Activated CD8-positive, alpha-beta memory T cell treated with anti-CD3 and anti-CD28 coated beads, Interleukin-2, amount 10 ng/mL, durations not matched to agents 7 days and 5 days (primary cell): ENCODE measurements at places on chromosomes 4 and X.

GRCh38 chr4:99714179-99714578 is 56.6 kb upstream of the C4orf54 start:
- no peak for DNase-seq
- no peak overlapping the region for H3K4me3 ChIP-seq
- H3K4me1 ChIP-seq: no peaks in the 10 kb centered on the region
- peaks cover 3% of the 10 kb centered on the region for H3K27me3 ChIP-seq
- H3K36me3 ChIP-seq: no peaks in the 10 kb centered on the region

DNA sequence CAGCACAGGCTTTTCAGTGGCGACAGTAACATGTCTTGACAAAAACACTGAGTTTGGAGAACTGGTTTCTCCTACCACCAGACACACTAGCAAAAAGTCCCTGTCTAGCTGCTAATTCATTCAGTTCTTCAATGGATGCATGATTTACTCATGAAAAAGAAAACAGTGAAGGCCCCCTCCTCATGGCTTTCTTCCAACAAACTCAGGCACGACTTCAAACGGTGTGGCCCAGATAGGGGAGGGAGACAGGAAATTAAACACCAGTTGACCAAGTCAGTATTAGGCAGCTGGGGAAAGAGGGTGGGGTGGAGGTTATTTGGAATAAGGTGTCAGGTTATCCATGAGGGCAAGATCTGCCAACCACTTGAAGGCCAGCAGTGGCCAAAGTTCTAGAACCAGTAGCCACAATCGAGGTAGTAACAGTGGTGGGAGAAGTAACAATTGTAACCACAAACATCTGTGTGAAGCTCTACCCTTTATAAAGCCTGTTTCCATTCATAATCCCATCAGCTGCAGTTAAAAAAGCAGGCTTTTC is 60.2 kb downstream of the SEPSECS start:
- DNase-seq: no peak
- peaks cover 9% of the 10 kb centered on the region for H3K27me3 ChIP-seq
- no peak overlapping the region for H3K27ac ChIP-seq
- H3K36me3 ChIP-seq: no peaks in the 10 kb centered on the region
- no peak overlapping the region for H3K4me3 ChIP-seq

DNA sequence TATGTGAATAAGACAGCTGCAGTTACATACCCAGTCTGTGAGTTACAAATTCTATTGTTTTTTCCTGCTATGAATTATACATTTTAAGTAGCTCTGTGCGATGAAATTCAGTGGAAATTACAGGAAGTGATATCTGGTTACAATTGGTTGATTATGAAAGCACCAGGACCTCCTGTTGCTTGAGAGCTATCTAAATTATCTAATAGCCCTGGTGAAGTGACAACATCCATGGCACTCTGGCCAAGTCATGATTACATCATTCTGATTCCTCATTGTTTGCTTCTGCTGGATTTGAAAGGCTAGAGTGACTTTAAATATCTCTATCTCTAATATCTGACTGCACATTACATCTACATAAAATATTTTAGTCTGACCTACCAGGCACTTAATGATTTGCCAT is 515.0 kb downstream of the CFAP47 start:
- no peaks in the 10 kb centered on the region for H3K36me3 ChIP-seq
- H3K27ac ChIP-seq: no peak overlapping the region
- H3K4me3 ChIP-seq: no peak overlapping the region
- no peak for DNase-seq
- H3K4me1 ChIP-seq: no peaks in the 10 kb centered on the region

GRCh38 chr4:136687118-136687517 is 845.2 kb downstream of the PCDH18 start:
- H3K4me1 ChIP-seq: no peaks in the 10 kb centered on the region
- H3K27me3 ChIP-seq: no peaks in the 10 kb centered on the region
- H3K27ac ChIP-seq: no peak overlapping the region
- H3K4me3 ChIP-seq: no peak overlapping the region
- DNase-seq: no peak

- no peak overlapping the region for H3K27ac ChIP-seq
- H3K4me3 ChIP-seq: no peak overlapping the region
Observed at GRCh38 chr4:25930731-25931354, 16.8 kb downstream of the SMIM20 start.

DNA sequence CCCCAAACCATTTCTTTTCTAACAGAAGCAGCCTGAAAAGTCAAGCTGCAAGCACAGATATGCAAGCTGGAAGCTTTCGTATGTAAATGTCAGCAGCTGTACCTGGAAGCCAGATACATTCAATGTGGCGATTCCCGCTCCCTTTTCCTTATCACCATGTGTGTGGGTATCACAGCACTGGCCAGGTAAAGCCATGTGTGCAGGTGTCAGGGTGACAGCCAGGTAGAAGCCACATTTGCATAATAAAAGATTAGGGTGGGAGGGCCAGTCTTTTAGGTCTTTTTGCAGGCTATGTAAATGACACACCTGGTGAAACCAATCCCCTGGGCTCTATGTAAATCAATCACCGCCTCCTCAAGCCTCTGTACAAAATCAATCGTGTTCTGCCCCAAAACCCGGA is 50.1 kb downstream of the RXFP1 start:
- DNase-seq: no peak
- no peaks in the 10 kb centered on the region for H3K36me3 ChIP-seq
- H3K27ac ChIP-seq: no peak overlapping the region
- H3K4me1 ChIP-seq: no peaks in the 10 kb centered on the region

DNA sequence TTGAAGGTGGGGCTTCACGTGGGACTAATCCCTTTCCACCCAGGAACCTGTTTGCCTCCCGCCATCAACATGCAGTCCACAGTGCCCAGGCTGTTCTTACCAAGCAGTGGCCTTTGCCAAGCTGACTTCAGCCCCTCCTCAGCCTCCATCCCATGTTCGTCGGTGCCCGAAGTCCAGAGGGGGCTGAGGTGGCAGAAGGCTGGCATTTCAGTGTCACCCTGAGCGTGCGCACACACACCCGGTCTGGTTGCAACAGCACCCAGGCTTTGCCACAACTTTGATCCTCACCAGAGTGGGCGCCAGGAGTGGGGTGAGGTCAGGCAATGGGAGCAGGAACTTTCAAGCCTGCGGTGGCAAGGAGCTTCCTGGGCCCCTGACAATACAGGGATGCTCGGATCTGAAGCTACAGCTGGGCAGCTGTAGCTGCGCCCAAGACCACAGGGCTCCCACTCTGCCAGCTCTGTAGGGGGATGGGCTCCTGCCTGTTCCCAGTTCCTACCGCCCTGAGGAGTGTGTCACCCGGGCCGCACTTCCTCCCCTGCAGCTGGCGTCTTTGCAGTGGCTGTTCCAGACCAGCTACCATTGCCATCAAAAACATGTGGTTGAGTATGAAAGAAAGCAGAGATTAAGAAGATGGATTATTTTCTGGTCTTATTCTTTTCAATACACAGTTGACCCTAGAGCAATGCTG is 428.0 kb downstream of the EPHA5 start:
- no peak overlapping the region for H3K4me3 ChIP-seq
- H3K27ac ChIP-seq: no peak overlapping the region
- H3K4me1 ChIP-seq: no peaks in the 10 kb centered on the region
- H3K36me3 ChIP-seq: no peaks in the 10 kb centered on the region
- no peaks in the 10 kb centered on the region for H3K27me3 ChIP-seq

DNA sequence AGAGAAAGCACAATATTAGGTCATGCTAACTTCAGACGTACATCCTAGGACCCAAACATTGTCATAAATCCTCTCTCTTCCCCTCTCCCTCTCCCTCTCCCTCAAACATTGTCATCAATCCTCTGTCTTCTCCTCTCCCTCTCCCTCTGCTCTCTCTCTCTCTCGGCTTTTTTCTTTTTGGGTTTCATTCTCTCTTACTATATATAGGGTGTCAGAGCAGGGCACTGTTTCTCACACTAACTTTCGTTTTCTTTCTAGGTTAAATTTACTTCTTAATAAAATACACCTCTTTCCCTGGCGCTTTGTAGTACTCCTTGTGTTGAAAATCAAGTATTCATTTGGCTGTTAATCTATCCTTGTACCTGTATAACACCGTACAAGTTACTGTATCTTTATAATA is 37.0 kb upstream of the HERC5 start:
- no peaks in the 10 kb centered on the region for H3K27me3 ChIP-seq
- peaks cover 7% of the 10 kb centered on the region for H3K4me1 ChIP-seq
- peak overlapping the region; percentile 41 for H3K27ac ChIP-seq
- H3K4me3 ChIP-seq: no peak overlapping the region
- H3K36me3 ChIP-seq: peaks cover 64% of the 10 kb centered on the region

DNA sequence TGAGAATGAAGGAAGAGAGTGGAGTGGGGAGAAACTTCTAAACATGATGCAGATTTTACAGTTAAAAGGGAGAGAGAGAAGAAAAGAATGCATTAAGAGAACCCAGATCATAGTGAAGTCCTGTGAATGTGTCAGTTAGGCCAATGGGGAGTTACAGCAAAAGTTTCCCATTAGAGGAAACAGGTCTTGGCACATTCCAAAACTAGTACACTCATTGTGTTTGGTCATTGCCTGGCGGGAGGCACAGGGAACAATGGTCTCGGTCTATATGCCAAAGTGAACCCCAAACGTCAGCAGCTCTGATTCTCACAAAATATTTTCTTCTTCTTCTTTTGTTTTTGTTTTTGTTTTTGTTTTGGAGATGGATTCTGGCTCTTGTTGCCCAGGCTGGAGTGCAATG is 284.5 kb upstream of the CTSO start:
- H3K27ac ChIP-seq: no peak overlapping the region
- H3K36me3 ChIP-seq: no peaks in the 10 kb centered on the region
- H3K4me3 ChIP-seq: no peak overlapping the region
- no peak for DNase-seq
- H3K4me1 ChIP-seq: no peaks in the 10 kb centered on the region

- H3K4me3 ChIP-seq: peak overlapping the region; percentile 41
- peaks cover 2% of the 10 kb centered on the region for H3K36me3 ChIP-seq
- H3K27ac ChIP-seq: peak overlapping the region; percentile 81
- peaks cover 75% of the 10 kb centered on the region for H3K4me1 ChIP-seq
- no peaks in the 10 kb centered on the region for H3K27me3 ChIP-seq
Observed at GRCh38 chr4:121192480-121192879, 28.4 kb upstream of the TNIP3 start.

DNA sequence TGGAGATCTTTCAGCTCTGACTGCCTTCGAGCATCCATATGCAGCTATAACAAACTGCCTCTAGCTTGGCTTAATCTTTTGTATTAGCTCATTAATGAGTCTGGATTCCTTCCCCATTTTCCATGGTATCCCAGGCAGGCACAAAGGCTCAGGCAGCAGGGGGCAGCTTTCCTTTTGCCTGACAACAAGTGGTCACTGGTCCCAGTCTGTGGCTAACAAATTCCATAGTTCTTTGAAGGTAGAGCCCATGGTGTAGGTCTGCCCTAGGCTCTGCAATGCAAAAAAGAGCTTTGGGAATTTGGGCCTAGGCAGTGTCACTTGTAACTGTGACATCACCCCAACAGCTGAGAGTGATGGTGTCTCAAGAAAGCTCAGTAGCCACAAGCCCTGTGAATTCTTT is 234.4 kb upstream of the GPC4 start:
- no peaks in the 10 kb centered on the region for H3K27me3 ChIP-seq
- no peaks in the 10 kb centered on the region for H3K36me3 ChIP-seq
- no peak for DNase-seq
- H3K4me3 ChIP-seq: no peak overlapping the region

- no peak overlapping the region for H3K4me3 ChIP-seq
- H3K27me3 ChIP-seq: no peaks in the 10 kb centered on the region
Observed at GRCh38 chrX:123173833-123174232, 10.2 kb upstream of the GRIA3 start.
